ENCODE measurements at places on chromosomes 1 and 21.

DNA sequence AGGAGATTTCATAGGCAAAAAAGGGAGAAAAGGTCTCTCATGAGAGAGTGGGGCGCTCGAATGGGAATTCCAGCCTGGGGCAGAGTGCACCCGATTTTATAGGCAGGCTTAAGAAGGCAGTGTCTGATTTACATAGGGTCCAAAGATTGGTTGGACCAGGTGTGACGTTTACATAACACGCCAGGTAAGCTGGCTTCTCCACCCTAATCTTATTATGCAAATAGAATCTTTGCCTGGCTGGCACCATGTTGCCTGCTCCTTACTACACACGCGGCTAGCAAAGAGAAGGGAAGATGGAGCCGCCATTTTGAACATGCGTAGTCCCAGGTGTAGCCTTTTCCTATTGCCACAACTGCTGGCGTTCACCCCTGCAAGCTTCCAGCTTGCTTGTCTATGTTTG is 103.7 kb downstream of the SLC16A1 start:
- peaks cover 20% of the 10 kb centered on the region for H3K27me3 ChIP-seq
- peaks cover 57% of the 10 kb centered on the region for H3K4me1 ChIP-seq
- H3K4me3 ChIP-seq, result no peak overlapping the region
- H3K27ac ChIP-seq, result no peak overlapping the region
- no peak for DNase-seq

GRCh38 chr1:19643602-19644394 is at the start of gene NBL1:
TSS of gene NBL1 (plus strand) at chr1:19644311. CDS start at chr1:19655031, 10,720 bp downstream.
- no peak for DNase-seq
- peaks cover 25% of the 10 kb centered on the region for H3K4me1 ChIP-seq
- H3K27ac ChIP-seq, result no peak within 1 kb of the TSS
- no peaks in the 10 kb centered on the region for H3K36me3 ChIP-seq
- peak within 1 kb of the TSS; percentile 94 for H3K4me3 ChIP-seq

- H3K27ac ChIP-seq, result no peak overlapping the region
- no peaks in the 10 kb centered on the region for H3K27me3 ChIP-seq
- no peaks in the 10 kb centered on the region for H3K36me3 ChIP-seq
- peak; percentile 10 for DNase-seq
These were observed 39.5 kb downstream of the TRIM11 start for GRCh38 chr1:228366866-228367741.

DNA sequence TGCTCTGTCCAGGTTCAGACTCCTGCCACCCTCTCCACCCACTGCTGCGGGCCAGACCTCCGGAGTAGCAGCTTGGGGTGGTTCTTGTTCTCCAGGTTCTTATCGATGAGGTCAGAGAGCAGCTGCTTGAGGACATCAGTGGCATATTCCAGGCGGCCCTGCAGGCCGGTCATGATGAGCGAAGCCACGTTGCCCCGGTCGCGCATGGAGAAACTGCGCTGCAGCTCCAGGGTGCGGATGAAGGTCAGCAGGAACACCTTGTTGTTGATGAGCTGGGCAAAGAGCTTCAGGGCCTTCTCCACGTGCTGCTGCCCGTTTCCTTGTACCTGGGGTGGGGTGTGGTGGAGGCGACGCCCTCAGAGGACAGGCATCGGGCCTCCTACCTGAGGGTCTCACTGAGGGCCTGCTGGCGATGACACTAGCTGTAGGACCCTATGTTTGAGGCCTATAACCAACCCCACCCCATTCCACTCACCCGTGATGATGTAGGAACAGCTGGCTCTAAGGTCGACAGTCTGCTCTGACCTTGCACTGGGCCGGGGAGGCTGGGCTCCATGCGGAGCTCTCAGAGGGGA is 131.2 kb upstream of the CD34 start:
- no peaks in the 10 kb centered on the region for H3K36me3 ChIP-seq
- H3K27ac ChIP-seq, result no peak overlapping the region
- H3K4me3 ChIP-seq, result no peak overlapping the region
- H3K27me3 ChIP-seq, result no peaks in the 10 kb centered on the region
- no peak for DNase-seq

GRCh38 chr21:35582731-35583130 is 477.6 kb downstream of the SETD4 start:
- no peak overlapping the region for H3K27ac ChIP-seq
- H3K36me3 ChIP-seq, result no peaks in the 10 kb centered on the region
- no peak overlapping the region for H3K4me3 ChIP-seq
- DNase-seq, result no peak
- H3K27me3 ChIP-seq, result no peaks in the 10 kb centered on the region

- H3K4me1 ChIP-seq, result peaks cover 14% of the 10 kb centered on the region
- H3K27ac ChIP-seq, result no peak overlapping the region
- H3K27me3 ChIP-seq, result peaks cover 3% of the 10 kb centered on the region
- no peaks in the 10 kb centered on the region for H3K36me3 ChIP-seq
- H3K4me3 ChIP-seq, result no peak overlapping the region
These were observed 118.0 kb downstream of the ACTL8 start for GRCh38 chr1:17873007-17873675.

DNA sequence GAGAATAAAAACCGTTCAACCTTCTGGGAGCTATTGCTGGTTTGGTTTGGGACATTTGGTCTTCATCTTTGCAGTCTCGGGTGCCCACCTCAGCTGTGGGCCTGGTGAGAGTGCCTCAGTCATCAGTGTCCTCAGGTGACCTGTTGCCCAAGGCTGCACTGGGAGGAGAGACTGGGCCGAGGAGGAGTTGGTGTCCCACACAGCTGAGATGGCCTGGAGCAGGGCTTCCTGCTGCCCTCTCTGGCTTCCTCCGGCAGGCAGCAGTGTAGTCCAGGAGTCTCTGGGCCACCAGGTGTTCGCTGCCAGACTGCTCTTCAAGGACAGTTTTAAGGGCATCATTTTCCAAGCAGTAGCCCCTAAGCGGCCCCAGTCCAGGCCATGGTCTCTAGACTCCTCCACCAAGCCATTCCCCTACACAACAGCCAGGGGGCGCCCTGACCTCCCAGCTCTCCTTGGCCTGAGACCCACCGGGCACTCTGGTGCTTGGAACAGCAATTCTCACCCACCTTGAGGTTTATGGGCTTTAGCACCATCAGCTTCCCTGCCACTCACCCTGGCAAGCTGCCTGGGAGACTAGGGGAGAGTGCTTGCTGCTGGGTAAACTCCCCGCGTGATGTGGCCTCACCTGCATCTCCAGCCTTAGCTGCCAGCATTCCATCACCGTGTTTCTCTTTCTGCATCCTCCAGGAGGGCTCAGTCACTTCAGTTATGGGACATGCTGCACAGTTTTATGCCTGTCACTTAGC is 9.1 kb upstream of the SYTL1 start:
- no peaks in the 10 kb centered on the region for H3K4me1 ChIP-seq
- H3K27me3 ChIP-seq, result no peaks in the 10 kb centered on the region
- no peak overlapping the region for H3K27ac ChIP-seq
- DNase-seq, result peak; percentile 80
- H3K36me3 ChIP-seq, result peaks cover 21% of the 10 kb centered on the region
- no peak overlapping the region for H3K4me3 ChIP-seq

- H3K27ac ChIP-seq, result no peak overlapping the region
- peak; percentile 51 for DNase-seq
- no peaks in the 10 kb centered on the region for H3K27me3 ChIP-seq
- peaks cover 8% of the 10 kb centered on the region for H3K4me1 ChIP-seq
These were observed 34.0 kb downstream of the ST6GALNAC5 start for GRCh38 chr1:76901158-76901767.

DNA sequence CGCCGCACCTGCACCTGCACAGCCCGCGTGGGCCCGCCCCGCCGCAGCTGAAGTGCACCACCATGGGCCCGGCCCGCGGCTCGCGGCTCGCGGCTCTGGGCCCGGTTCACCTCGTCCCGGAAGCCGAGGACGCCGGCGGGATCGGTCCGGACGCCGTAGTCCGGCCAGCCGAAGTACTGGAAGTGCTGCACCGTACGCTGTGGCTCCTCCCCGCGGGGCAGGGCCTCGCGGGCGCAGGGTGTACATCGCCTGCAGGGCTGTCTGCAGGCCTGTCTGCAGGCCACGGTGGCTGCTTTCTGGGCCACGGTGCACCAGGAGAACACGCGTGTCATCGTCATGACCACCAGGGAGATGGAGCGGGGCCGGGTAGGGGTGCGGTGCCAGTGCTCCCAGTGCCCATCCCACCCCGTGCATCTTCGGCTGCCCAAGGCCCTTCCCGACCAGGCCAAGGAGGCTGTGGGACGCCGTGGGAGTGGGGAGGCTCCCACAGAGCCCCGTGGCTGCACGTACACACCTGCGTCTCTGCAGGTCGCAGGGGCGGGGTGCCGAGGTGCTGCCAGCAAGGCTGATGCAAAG is 6.7 kb downstream of the RNF223 start:
- peaks cover 21% of the 10 kb centered on the region for H3K27me3 ChIP-seq
- H3K36me3 ChIP-seq, result no peaks in the 10 kb centered on the region
- no peaks in the 10 kb centered on the region for H3K4me1 ChIP-seq
- H3K4me3 ChIP-seq, result no peak overlapping the region

DNA sequence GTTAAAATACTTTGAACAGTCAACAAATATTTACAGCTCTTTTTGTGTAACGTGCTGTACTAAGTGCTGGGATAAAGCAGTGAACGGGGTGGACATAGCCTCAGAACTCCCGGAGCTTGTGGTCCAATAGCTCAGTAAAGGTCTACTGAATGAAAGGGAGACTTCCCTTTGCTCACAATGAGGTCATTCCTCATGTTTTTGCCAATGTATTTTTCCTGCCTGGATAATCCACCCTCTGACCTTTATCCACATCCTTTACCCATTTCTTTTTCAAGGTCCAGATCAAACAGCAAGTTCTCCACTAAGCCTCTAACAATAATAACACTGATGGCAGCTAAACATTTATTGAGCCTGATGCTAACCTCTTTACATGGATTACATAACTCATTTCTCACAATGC is 55.9 kb downstream of the LEPR start:
- H3K4me1 ChIP-seq, result no peaks in the 10 kb centered on the region
- DNase-seq, result no peak
- H3K4me3 ChIP-seq, result no peak overlapping the region
- no peak overlapping the region for H3K27ac ChIP-seq

- peaks cover 17% of the 10 kb centered on the region for H3K36me3 ChIP-seq
- H3K27ac ChIP-seq, result peak overlapping the region; percentile 99
- H3K4me3 ChIP-seq, result peak overlapping the region; percentile 55
- DNase-seq, result peak; percentile 75
- peaks cover 36% of the 10 kb centered on the region for H3K4me1 ChIP-seq
These were observed 32.7 kb upstream of the ATP5PO start for GRCh38 chr21:33948096-33948950.

- peaks cover 7% of the 10 kb centered on the region for H3K36me3 ChIP-seq
- H3K27me3 ChIP-seq, result no peaks in the 10 kb centered on the region
- DNase-seq, result no peak
- H3K27ac ChIP-seq, result no peak overlapping the region
- H3K4me3 ChIP-seq, result no peak overlapping the region
- H3K4me1 ChIP-seq, result peaks cover 17% of the 10 kb centered on the region
These were observed 69.2 kb downstream of the PRDM2 start for GRCh38 chr1:13769212-13769611.

GRCh38 chr21:40379881-40380810 is 466.8 kb downstream of the DSCAM start:
- no peak for DNase-seq
- no peaks in the 10 kb centered on the region for H3K27me3 ChIP-seq
- no peak overlapping the region for H3K27ac ChIP-seq
- H3K4me3 ChIP-seq, result no peak overlapping the region

GRCh38 chr1:3219791-3220467 is 150.9 kb downstream of the PRDM16 start:
- peaks cover 6% of the 10 kb centered on the region for H3K4me1 ChIP-seq
- H3K27me3 ChIP-seq, result no peaks in the 10 kb centered on the region
- DNase-seq, result no peak
- H3K27ac ChIP-seq, result no peak overlapping the region
- H3K4me3 ChIP-seq, result no peak overlapping the region
- H3K36me3 ChIP-seq, result no peaks in the 10 kb centered on the region

GRCh38 chr1:59055908-59056719 is 240.8 kb upstream of the FGGY start:
- H3K27ac ChIP-seq, result no peak overlapping the region
- no peak overlapping the region for H3K4me3 ChIP-seq
- peaks cover 44% of the 10 kb centered on the region for H3K4me1 ChIP-seq
- H3K36me3 ChIP-seq, result peaks cover 12% of the 10 kb centered on the region
- DNase-seq, result no peak
- H3K27me3 ChIP-seq, result no peaks in the 10 kb centered on the region

DNA sequence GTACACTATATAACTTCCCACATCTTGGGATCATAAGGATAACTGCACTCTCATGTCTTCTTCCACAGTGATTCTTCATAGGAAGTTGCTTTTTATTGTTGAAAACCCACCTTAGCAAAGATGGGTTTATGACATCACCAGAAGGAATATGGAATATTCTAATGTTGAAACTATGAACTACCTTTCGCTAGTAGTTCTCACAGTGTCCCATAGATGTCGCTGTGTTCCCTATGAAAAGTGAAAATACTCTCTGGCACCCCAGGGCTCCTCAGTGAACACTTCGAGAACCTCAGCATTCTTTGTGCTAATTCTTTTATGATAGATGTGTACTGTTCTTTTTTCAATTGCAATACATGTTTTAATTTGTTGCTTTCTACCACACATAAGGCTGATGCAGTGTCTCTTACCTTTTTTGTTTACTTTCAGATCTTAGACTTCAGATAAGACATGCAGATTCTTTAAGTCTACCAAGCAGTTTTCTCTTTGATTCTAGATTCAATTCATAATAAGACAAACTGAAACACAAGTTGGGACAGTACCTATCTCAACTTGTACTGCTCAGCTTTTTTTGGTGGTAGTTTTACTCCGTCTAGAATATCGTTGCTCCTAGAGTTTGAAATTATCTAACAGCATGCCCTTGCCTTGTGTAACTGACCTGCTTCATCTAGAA is 90.8 kb downstream of the GTF2B start:
- H3K4me3 ChIP-seq, result no peak overlapping the region
- H3K36me3 ChIP-seq, result peaks cover 49% of the 10 kb centered on the region
- no peak overlapping the region for H3K27ac ChIP-seq
- no peaks in the 10 kb centered on the region for H3K27me3 ChIP-seq
- peaks cover 5% of the 10 kb centered on the region for H3K4me1 ChIP-seq
- no peak for DNase-seq

Data from WTC11 (cell line).